ENCODE measurements at places on chromosomes 1 and 21.
A peak's percentile ranks its signal among the peaks of the same experiment; 100 is the strongest.

DNA sequence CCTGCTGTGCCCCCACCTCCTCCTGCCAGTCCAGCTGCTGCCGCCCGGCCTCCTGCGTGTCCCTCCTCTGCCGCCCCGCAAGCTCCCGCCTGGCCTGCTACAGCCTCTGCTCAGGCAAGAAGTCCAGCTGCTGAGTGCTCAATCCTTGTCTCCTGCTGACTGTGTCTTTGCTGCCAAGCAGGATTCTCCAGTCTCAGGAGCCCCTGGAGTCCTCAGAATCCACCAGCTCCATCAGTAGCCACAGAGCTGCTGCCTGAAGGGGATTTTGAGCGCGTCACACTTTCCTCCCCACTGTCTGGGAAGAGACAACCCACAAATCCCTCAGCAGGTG lies 973 bp downstream of the KRTAP10-11 start:
- no peak for DNase-seq

GRCh38 chr1:225934711-225935110 lies 6.3 kb downstream of the LEFTY2 start:
- no peak for DNase-seq

DNA sequence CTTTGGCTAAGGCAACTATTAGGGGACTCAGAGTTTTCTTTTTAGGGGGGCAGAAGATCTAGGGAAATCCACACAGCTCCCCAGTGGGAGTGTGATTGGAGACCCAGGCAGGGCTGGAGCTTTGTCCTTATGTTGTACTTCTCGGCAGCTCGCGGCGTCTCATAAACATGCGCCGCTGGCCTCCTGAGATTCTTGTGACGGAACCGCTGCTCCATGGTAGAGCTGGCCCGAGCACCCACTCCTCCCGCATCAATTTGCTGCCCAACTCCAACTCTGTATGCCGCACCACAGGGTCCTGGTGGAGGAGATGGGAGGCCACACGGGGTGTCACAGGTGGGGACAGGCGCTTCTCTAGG lies 143.9 kb downstream of the GALNT2 start:
- DNase-seq: no peak

DNA sequence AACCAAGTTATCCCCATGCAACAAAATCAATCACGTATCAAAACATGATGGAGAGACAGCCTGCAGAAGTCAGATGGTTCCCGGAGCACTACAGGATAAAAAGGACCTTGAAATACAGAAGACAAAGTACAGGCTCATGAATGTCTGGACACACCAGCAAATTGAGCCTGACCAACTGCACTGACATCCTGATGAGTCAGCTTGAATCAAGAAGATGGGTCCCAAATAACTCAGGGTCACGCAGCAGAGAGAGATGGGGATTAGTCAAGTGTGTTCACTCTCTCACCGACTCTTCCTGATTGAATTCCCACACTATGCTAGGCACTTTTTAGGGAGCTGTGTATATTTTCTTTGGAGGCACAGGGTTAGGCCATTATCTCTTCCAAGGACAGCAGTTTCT lies 71.1 kb upstream of the DIRAS3 start:
- DNase-seq: no peak

- DNase-seq: no peak
Observed at GRCh38 chr1:2574350-2574749, 12.2 kb upstream of the PRXL2B start.

DNA sequence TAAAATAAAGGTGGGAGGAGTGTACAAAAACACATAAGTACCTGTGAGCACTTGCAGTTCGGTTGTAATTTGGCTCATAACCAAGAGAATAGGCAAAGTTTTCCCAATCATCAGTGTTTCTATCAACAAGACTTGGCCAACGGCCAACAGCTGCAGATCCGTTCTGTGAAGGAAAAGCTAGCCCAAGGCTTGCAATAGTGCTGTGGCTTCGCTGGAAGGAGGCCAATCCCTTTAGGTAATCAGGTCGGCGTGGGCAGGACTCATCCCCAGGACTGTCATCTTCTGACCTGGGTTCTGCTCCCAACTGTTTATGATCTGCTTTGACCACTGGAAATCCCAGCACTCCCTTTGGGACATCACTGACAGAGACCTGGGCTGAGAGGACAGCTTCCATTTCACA lies 107.8 kb downstream of the LYST start:
- DNase-seq: no peak

DNA sequence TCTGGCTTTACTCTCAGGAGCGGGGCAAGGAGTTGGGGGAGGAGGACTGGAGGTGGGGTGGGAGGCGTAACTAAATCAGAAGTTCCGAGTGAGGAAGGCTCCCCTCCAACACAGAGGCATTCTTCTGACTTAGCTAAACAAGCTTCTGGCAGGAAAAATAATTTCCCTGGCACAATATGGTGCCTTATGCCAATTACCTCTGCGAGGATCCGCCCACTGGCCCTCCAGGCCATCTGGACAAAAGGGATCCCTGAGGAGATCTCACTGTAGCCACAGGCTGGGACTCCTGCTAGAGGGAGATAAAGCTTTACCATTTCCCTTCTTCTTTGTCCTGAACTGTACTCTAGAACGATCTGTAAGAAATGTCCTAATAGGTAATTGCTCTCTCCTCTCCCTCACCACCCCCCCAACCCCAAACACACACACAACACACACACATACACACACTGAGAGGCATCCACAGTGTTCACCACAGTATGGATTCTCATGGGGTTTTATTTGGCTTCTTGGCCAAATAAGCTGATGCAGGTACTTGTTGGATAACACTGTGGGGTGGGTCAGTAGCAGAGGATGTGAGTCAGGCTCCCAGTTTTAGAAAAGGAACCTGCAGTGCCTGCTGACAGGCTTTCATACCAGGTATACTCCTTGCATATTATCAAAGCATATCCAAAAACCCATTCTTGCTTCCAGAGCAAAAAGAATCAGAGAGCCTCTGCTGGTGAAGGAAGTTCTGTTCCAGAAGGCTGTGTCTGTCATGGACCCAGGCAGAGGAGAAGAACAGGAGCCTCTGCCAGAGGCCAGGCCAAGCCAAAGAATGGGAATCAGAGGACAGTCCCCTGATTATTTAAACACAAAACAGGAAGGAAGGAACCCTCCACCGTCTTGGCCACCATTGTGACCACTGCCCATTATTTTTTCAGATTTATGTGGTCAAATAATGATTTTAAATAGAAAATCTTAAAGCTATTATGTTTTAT lies 169.1 kb downstream of the C1orf21 start:
- peak; percentile 9 for DNase-seq

- no peak for DNase-seq
Observed at GRCh38 chr1:221800831-221801230, 58.9 kb upstream of the DUSP10 start.

DNA sequence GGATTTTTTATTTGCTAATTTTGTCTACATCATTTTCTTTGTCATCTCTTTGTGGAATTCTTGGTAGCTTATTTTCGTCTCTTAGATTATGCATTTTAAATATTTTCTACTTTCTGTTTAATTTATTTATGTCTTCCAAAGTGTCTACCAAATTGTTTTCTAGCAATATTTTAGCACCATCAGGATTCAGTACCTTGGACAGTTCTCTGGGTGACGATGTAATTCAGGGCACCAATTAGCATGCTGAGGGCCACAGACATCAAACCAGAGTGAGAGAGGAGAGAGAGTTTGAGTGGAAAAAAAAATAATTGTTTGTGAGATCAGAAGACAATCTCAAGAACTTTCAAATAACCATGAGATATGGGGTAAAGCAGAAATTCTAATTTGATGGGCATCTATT lies 169.8 kb upstream of the CXADR start:
- peak; percentile 68 for DNase-seq

DNA sequence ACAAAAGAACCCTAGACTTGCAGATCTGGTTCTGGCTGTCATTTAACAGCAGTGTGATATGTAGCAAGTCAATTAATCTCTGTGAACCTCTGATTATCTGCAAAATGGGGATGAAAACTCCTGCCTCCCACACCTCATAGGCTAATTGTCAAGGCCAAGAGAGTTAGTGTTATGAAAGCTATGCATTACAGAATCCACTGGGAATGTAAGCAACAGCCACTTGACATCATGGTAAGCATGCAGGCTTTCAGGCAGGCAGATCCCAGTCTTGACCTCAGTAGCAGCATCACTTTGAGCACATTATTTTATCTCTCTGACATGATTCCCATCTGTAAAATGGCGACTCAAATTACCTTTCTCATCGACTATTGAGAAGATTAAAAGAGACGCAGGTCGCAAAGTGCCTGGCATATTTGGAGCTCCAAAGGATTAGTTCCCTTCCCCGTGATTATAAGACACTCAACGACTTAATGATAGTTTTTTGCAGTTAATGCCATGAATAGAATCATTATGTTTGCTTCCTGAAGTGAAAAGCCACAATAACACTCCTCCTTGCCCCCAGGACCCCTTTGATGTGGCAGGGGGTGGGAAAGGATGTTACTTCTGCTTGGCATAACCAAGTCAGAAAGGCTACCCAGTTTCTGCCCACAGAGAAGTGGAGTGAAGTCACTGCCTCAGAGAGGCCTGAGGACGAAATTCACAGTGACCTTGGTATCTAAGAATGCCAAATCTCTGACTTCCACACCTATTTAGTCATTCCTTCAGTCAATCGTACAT lies 273.0 kb upstream of the NFIA start:
- no peak for DNase-seq

- no peak for DNase-seq
Observed at GRCh38 chr21:26832546-26832945, 12.7 kb downstream of the ADAMTS1 start.

DNA sequence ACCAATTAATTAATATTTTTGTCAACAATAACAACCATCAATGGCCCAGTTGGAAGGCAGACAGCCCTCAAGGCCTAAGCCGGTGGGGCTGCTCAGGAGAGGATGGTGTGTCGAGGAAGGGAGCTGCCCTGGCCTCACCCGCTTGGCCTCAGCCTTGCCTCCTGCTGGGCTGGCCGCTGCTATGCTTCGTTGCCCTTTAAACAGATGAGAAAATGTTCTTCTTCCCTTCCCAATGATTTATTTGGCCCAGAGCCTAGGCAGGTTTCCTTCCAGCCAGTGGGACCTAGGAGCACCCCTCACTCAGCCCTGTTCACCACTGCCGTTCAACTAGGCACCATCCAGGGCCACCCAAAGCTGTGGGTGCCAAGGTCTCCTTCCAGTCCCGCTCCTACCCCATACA lies 3.1 kb upstream of the ADGRB2 start:
- no peak for DNase-seq

DNA sequence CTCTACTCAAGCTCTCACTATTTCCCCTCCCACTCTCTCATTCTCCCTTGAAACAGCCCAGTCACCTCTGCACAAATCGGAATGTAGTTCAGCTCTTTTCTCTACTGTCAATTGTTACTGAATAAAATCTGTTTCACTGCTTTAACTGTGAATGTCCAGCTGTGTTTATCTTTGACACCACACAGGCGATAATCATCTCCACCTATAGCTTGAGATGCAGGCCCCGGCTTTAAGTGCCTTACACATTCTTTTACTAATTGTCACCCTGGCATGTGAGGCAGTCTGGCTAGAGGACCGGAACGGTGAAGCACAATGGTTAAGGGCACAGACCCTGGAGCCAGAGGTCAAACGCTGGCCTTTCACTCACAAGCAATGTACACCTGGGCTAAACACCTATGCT lies 122.8 kb upstream of the C8B start:
- no peak for DNase-seq

- peak; percentile 60 for DNase-seq
Observed at GRCh38 chr1:153790313-153790965, 15.2 kb downstream of the SLC27A3 start.

DNA sequence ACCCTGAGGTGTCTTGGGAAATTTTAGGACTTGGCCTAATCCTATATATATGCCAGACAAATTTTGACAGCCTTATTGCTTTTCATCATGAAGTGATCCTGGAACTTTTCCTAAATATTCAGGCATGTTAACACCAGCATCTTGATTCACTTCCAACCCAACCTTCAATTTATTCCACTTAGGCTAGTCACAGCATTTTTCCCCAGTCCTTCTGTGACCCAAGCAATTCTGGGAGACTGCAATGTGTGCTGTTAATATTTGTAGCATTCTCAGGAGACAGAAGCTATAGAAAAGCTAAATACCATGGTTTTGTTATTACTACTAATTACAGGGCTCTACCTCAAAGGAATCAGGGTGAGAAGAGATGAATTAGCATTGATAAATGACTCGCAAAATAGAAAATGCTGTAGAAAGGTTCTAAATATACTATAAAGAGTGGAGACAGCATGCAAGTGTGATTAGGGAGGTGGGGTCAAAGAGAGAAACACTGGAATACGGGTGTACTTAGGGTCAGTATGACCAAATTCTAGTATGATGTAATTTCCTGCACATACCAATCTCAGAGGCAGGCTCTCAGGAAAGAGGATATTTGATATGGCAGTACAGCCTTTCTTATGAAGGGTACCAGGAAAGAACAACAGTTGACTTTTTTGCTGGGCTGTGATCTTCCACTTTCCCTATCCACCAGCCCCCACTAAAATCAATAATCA lies 29.1 kb downstream of the PRRX1 start:
- no peak for DNase-seq

- no peak for DNase-seq
Observed at GRCh38 chr1:114473796-114474195, 37.2 kb downstream of the TRIM33 start.

GRCh38 chr1:156486421-156487344 lies 13.9 kb downstream of the MEF2D start:
- DNase-seq: no peak

DNA sequence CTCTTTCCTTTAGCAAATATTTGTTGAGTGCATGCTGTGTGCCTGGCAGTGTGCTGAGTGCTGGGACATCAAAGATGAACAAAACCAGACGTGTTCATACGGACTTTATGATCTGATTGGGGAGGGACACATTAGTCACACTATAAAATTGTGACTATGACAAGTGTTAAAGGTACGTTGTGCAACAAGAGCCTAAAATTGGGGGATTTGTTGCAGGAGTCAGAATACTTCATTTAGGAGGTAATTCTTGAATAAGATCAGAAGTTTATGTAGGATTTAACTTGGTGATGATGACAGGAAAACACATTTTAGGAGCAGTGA lies 29.6 kb downstream of the B3GALT2 start:
- no peak for DNase-seq

GRCh38 chr21:35050348-35051286 lies 1.5 kb upstream of the RUNX1 start:
- DNase-seq: no peak

DNA sequence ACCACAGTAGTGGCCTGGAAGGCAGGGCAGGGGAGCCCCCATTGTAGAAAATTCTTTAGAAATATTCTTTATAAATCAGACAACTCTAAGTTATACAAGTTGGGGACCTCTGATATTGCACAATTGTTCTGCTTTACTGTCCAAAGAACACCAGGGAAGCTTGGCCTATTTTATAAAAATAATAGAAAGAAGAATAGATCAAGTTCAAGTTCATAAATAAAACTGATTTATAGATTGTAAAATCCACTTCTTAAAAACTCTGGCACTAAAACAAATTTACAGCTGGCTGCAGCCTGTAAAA lies 55.0 kb upstream of the GALNT2 start:
- no peak for DNase-seq

DNA sequence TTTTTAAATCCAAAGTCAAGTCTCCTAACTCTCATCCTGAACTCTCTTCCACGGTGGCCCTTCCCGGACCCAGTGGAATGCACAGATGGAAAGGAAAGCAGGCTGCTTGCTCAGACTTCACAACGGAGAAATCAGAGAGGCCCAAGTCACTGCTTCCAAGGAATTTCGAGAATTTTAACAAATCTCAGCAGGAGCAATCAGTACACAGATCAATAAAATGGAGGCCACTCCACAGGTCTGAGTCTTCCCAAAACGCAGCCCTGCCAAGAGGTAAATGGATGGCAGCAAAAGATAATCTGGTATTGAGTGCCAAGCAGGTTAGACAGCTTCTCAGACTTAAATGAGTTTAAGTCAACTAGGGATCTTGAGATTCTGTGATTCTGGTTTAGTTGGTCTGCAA lies 81.1 kb upstream of the TIAM1 start:
- DNase-seq: no peak

GRCh38 chr21:34946916-34947534 lies 102.1 kb downstream of the RUNX1 start:
- peak; percentile 52 for DNase-seq

Measured in hematopoietic multipotent progenitor cell treated with erythropoietin and hydrocortisone succinate and interleukin-3 and kit ligand, for 6 days (in vitro differentiated cells).